HFF-Myc (cell line): ENCODE measurements at places on chromosomes 1 and 21.

DNA sequence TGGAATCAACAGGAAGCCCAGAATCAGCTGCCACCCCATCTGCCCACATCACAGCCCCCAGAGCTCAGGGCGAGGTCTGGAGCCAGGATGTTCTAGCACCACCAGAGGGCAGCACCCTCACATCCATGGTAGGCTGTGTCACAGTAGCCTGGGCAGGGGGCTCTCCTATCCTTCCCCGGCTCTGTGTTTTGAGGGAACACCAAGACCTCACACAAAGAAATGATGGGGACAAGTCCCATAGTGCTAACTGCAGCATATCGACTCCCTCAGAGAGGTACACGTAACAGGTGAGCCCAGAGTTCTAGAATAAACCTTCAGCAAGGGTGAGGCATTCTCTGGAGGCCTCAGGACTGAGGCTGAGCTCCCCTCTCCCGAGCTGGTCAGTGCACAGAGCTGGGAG is 2.3 kb upstream of the KCNC4 start:
- DNase-seq = no peak

DNA sequence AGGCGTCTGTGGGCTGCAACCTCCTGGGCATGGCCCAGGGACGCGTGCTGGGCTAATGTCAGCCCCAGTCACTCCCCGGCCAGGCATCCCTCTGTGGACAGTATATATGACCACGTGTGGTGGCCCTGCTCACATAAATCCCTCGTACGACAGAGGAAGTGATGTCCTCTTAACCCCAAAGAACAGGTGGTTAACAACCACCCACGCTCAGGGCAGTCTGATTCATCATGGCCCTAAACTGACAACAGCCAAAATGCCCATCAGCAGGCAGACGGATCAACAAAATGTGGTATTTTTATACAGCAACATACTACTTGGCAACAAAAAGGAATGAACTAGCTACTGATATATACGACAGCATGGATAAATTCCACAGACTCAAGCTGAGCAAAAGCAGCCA is 51.0 kb downstream of the ECE1 start:
- no peak for DNase-seq

DNA sequence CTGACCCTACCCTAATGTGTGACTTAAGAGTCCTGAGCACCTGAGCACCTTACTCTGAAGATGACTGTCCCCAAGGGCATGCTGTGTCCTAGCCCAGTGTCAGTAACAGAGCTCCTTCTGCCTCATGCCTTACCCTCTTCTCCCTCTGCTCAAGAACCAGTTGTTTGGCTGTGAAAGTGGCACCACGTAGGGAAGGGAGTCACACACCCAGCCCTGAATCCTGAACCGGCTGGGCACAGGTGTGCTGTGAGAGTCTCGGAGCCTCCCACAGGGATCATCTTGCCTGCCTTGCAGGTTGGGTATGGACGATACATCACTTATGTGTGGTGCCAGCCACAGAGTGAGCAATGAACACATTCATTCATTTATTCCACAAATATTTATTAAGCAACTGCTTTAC is 220.6 kb downstream of the DYRK1A start:
- no peak for DNase-seq

DNA sequence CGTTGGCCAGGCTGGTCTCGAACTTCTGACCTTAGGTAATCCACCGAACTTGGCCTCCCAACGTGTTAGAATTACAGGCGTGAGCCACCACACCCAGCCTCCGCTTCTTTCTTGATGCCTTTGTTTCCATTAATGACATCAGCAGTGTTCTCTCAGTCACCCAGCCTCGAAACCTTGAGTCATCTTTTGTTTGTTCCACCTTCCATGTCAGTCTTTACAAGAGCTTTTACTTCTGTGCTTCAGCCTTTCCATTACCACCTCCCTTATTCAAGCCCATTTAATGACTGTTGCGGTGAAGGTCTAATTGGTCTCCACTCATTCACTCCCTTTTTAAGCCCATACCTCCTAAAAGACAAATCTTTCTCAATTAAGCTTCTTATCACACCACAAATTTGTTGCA is 146.6 kb upstream of the ADGRL2 start:
- DNase-seq = no peak

DNA sequence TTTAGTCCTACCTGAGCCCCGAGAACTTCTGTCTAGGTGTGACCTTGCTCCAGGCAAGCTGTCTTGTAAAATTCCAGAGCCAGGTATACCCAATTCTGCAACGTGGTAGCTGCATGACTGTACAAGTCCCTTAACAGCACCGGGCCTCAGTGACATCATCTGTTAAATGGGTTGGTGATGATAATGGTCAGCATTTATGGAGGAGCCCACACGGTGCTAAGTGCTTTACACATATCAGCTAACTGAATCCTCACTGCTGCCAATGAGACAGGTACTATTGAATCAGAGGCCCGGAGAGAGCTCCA is 37.2 kb upstream of the PADI1 start:
- no peak for DNase-seq

DNA sequence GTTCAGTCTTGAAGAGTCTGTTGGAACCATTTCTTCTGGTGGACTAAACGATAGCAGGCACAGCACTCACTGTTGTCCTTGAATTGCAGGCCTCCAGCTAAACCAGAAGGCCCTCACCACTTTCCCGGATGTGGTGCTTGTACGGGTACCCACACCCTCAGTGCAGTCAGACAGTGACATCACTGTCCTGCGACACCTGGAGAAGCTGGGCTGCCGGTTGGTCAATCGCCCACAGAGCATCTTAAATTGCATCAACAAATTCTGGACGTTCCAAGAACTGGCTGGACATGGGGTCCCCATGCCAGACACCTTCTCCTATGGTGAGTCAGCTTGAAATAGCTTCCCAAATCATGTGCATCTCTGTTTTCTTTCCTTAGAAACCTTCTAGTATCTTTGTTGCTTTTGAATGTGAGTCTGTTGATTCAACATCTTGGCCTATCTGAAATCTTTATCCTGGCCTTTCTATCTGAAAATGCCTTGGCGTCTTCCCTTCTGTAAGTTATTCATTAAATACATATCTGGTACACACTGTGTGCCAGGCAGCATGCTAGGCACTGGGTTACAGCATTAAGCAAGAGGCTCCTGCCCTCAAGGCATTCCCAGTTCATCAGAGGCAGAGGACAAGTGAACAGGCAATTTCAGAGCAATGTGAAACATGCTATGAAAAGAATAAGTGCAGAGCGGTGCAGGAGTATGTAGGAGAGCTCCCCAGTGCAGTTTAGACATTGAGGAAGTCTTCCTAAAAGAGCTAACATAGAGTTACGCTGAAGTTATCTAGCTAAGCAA is 18.9 kb downstream of the RIMKLA start:
- no peak for DNase-seq

DNA sequence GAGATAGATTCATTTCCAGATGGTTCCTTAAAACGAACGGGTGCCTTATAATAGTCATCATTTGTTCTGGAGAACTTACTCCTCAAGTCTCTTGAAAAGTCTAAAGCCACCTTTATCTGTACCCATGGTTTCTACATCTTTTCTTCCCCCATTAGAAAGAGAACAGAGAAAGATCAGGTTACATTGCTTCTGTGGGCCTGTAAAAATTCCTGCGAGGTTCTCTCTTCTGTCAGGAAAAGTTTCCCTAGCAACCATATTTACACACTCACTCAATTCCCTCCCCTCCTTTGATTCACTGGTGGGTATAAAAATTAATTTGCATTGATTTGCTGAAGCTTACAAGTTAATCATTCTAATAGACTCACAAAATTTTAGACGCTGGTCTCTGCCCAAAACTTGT is 6.7 kb downstream of the PHC2 start:
- DNase-seq = no peak

DNA sequence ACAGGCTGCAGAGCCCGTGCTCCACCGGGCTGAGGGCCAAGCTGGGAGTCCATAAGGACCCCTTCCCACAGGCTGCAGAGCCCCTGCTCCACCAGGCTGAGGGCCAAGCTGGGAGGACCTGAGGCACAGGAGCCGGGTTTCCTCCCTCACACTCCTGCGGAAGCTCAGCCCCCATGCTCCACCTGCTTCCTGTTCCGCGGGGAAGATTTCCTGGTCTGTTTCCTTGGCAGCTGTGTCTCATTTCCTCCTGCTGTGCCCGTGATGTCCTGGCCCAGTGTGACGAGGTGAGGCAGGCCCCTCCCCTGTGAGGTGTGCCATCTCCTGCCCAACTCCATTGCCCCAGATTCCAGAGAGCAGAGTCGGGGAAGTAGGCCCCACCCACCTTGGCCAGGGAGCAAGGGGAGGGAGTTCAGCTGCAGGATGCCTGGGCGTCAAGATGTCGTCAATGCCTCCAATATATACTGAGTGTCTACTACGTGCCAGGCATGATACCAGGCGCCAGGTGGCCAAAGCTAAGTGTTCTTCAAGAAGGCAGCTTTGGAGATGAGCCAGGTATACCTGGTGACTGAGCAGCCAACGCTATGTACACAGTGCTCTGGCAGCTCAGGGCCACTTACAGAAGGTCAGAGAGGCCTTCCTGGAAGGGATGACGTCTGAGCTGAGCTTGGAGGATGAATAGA is 58.8 kb downstream of the NAV1 start:
- no peak for DNase-seq

- DNase-seq = no peak
These were observed 652 bp downstream of the HAX1 start for GRCh38 chr1:154272999-154273563.
